ENCODE measurements at places on chromosomes 13 and 19. TPM values are rescaled to one million over a fixed set of nuclear protein-coding genes. Genes with fewer than 3 reads are reported as not detected.

GRCh38 chr13:53782488-53782961 lies 753.9 kb downstream of the OLFM4 start:
- peak; percentile 84 for DNase-seq

The CCDC169 gene
- 57.1 TPM for total RNA-seq

- DNase-seq = no peak
Measured at GRCh38 chr13:26227166-26227971, 5.3 kb upstream of the RNF6 start.

DNA sequence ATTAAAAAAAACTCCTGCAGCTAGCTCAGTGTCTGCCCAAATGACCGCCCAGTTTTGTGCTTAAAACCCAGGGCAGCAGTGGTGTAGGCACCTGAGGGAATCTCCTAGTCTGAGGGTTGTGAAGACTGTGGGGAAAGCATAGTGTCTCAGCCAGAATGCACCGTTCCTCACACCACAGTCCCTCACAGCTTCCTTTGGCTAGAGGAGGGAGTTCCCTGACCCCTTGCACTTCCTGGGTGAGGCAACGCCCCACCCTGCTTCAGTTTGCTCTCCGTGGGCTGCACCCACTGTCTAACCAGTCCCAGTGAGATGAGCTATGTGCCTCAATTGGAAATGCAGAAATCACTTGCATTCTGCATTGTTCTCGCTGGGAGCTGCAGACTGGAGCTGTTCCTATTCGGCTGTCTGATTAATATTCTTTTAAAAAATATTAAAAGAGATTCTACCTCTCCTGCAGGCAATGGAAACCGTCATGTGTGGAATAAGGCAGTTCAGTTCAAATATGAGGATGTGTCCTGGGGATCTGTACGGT lies 645.7 kb downstream of the FGF9 start:
- DNase-seq = no peak

- DNase-seq = no peak
Measured at GRCh38 chr13:98768522-98768921, 16.1 kb upstream of the SLC15A1 start.

GRCh38 chr19:6674868-6675305 lies 4.9 kb upstream of the TNFSF14 start:
- DNase-seq = peak; percentile 88

- DNase-seq = no peak
Measured at GRCh38 chr19:53396525-53396868, 1.5 kb downstream of the ZNF765 start.

DNA sequence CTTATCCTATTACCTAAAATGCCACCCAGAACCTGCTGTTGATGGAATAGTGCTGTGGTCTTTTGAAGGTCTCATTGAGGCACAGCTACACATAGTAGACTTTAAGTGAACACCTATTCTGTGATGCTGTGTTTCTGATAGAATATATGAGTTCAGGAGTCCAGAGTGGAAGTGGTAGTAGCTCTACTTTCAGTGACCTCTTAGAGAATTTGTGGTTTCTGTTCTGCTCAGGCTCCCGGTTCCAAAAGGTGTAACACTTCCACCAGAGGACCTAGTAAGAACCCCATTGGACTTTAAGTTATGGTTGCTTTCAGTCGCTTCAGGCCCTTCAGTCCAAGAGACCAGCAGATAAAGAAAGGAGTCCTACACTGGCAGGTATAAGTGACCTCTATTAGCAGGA lies 11.4 kb upstream of the MYCBP2 start:
- DNase-seq = no peak

The MISP gene
- 0.28 TPM for total RNA-seq

The PODNL1 gene
- not detected for total RNA-seq
